NCI-H2081 (cell line): ENCODE measurements at places on chromosomes 6 and 20.

DNA sequence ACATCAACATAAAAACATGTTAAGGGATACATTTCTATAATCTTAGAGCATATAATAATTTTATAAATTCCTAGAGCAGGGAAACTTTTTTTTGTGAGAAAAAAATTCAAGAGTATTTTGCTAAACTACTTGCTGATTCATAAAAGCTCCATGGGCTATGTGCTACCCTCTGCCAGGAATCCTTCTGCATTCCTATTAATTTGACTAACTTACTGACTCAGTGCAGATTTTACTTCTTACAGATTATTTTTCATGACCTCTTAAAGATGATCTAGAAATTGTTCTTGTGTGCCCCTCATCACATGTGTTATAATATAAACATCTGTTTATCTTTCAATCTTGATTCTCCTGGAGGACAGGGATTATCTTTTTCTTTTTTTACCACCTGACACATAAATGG is 5.7 kb downstream of the VTA1 start:
- DNase-seq = no peak

DNA sequence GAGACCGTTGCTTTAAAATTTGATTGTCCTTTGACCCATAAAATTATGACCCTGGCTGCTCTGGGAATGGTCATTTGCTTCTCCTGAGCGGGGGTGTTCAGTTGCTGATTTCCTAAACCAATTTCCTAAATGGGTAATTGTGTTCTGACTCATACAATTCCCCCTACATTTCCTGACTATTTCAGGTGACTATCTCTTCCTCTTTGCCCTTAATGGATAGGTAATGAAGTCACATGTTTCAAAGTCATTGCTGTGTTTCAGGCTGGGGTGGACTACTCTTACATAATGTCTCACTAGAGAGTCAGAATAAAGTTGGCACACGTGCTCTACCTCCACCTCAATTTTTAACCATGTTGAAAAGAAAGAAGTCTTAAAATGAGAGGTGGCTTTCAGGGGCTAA is 109.8 kb downstream of the DOK5 start:
- no peak for DNase-seq

- DNase-seq = peak; percentile 45
Observed at GRCh38 chr20:5100684-5101347, 18.9 kb downstream of the PCNA start.

GRCh38 chr6:37889486-37889885 is 70.0 kb downstream of the ZFAND3 start:
- no peak for DNase-seq

- DNase-seq = no peak
Observed at GRCh38 chr6:7267071-7267465, 45.9 kb downstream of the SSR1 start.

GRCh38 chr20:33092361-33092760 is 12.9 kb downstream of the BPIFB4 start:
- DNase-seq = no peak

DNA sequence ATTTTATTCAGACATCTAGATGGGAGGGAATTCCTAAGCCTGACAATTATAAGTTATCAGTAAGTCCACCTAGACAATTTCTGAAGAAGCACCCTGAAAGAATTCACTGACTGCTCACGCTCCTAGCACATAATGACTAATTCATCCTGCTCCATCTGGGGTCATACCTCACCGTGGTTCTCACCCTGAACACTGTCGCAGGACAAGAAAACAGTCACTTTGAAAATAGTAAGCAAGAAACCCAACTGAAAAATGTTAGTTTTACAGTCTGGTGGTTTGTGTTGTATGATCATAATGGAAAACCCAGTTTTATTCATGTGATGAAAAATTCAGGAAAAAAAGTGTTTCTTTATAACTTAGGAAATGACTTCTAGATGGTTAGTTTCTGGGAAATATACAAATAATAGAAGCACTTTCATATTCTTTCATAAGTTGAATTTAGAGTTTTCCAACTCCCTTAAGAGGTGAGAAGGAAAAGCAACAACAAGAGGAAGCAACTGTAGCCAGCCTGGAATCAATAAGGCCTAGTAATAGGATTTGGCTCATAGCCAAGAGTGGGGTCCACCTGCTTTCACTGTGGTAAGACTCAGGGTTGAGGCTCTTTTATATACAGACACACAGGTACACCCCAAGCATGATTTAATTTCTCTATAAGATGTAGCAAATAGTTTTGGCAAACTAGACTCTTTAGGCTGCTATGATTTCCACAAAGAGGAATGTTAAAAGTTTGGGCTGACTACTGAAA is 94.1 kb downstream of the HIVEP2 start:
- no peak for DNase-seq

GRCh38 chr6:106163966-106164877 is 78.1 kb downstream of the PRDM1 start:
- DNase-seq = no peak

DNA sequence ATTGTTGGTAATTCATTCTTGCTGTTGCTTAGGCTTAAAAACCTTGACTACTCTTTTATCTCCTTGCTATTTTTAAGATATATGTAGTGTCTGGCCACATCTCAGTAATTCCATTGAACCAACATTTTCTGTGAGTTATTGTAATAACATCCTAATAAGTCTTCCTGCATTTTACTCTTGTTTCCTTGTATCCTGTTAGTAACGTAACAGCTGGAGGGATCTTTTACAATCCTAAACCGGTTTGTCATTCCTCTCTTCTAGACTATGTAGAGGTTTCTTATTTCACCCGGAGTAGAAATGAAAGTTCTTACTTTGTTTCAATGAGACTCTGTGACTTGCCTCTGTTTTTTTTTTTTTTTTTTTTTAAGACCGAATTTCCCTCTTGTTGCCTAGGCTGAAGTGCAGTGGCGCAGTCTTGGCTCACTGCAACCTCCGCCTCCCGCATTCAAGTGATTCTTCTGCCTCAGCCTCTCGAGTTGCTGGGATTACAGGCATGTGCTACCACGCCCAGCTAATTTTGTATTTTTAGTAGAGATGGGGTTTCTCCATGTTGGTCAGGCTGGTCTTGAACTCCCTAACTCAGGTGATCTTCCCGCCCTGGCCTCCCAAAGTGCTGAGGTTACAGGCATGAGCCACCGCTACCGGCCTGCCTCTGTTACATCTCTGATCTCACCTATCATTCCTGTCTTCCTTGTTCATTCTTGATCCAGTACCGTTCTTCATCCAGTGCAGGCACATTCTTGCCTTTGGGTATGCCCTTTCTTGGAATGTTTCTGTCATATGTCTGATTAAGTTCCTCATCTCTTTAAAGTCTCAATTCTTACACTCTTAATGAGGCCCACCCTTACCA is 44.7 kb downstream of the NCOA3 start:
- no peak for DNase-seq

DNA sequence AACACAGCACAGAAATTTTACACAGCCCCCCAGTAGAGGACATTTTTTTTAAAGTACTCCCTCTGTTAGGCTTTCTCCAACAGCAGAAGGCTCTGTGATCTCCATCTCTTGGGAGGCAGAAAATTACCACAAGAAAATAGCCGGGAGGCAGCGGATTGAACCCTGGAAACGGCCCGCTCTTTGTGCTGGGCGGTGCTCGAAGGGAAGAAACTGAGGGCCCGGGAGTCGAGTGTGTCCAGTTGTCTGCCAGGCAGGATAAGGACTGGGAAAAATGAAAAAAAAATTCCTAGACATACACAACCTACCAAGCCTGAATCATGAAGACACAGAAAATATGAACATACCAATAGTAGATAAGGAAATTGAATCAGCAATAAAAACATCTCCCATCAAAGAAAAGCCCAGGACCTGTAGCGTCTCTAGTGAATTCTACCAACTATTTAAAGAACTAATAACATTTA is 31.5 kb downstream of the POM121L2 start:
- peak; percentile 33 for DNase-seq

DNA sequence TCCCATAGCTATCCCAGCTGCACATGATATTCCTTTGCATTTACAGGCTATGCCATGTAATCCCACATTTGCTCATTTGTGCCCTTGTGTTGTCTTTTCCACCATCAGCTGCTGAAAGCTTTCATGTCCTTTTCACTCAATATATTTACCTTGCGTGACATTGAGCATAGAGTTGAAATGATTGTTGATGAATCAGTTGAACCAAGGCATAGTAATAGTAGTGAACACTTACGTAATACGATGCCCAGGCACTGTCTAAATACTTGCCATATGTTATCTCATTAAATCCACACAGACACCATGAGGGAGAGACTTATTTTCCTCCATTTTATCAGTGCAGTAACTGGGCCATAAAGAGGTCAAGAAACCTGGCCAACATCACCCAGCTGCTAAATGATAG is 13.1 kb downstream of the RNF8 start:
- no peak for DNase-seq

- no peak for DNase-seq
Observed at GRCh38 chr6:37490536-37491170, 9.0 kb downstream of the CCDC167 start.

- no peak for DNase-seq
Observed at GRCh38 chr6:106168097-106168888, 82.2 kb downstream of the PRDM1 start.

DNA sequence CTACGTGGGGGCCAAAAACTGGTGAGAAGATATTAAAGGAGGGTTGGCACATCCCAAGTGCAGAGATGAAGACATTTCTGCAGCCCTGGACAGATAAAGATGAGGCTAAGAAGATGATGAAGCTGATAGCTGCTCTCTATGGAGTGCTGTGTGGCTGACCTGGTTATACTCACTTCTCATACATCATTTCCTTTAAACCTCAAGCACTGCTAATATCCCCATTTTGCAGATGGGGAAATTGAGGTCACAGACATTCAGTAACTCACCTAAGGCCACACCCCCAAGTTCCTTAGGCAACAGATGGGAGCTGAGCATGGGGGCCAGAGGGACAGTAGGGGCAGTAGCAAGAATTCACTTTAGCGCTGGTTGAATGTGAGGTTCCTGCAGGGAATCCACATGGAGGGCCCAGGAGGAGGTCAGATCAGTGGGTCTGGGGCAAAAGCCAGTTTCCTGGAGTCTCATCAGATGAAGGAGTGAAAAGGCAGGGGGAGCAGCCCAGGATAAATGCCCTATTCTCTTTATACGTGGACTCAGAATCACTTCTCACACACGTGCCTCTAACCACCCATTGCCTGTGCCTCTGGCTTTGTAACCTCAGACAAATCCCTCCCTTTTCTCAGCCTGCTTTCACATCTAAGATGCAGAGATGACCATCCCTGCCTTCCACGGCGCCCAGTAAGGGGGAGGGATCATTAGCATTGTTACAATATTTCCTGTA is 125.8 kb downstream of the NFATC2 start:
- no peak for DNase-seq

DNA sequence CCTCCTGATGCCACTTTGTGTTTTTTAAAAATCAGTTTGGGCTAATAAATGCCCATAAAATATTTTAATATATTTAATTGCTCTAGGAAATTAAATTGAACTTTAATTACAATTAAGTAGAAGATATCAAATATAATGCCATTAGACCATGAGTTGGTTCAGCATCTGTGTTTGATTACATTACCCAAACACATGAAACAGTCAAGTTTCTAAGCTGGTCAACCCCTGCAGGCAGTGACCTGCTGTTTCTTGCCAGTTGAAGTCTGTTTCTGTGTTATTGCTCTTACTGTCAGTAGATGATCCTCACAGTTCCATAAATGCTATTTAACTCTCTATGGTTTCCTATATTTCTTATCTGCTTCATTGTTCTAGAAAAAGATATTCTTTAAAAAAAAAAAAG is 9.7 kb upstream of the TENT5A start:
- no peak for DNase-seq

- no peak for DNase-seq
Observed at GRCh38 chr20:60271597-60271996, 313.4 kb downstream of the CDH26 start.

DNA sequence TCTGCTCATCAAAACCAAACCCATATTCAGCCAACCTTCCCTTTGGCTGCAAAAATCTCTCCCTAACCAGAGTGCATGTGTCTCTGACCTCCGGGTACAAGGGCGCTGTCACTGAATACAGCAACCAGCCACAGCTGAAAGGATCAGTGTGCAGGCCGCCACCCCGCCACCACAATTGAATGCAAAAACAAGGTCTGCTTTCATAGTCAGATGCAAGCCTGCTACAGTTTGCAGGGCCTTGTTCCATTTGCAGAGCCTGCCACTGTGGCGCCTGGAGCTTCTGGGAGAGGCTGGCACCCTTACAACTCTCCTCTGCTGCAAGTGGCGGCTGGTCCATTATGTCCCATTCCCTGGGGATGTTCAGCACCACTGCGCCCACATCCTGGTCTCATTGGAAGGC is 23.5 kb downstream of the MDGA1 start:
- peak; percentile 43 for DNase-seq

GRCh38 chr6:73299151-73299971 is 36.4 kb upstream of the KHDC1 start:
- DNase-seq = no peak

- DNase-seq = no peak
Observed at GRCh38 chr6:128882560-128882959, 378 bp upstream of the LAMA2 start.

DNA sequence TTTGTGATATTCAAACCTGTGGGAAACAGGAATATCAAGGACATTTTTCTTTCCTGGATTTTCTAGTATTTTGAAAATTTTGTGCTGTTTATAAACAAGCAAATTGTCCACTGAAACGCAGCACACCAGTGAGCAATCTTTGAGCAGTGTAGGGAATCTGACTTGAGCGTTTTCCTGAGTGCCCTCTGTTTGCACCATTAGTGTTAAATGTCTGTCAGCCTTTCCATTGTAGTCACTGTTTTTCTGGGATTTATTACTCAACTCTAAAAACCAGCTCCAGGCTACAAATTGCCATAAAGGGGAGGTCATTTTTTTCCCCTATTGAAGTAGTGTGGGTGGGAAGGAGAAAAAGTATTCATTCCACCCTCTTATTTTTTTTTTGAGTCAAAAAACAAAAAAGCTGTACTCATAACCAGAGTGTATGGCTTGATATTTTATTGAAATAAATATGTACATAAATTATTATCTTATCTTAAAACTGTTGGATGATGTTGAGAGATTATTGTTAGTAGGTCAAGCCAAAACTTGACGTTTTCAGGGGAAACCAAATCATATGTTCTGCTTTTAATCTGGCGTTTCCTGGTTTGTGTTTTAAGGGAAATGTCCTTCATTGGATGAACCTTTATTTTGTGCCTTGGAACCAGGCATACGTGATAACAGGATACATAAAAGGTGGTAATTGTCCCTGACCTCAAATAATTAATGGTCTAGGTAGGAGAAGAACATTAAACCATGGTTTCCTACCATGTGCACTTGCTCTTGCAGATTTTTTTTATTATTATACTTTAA is 51.8 kb downstream of the TSHZ2 start:
- peak; percentile 67 for DNase-seq

- no peak for DNase-seq
Observed at GRCh38 chr6:146345598-146345997, 198.0 kb upstream of the RAB32 start.
